ENCODE measurements at places on chromosomes 11 and 22.

- DNase-seq = no peak
Measured at GRCh38 chr11:10893714-10894151, 35.9 kb upstream of the ZBED5 start.

DNA sequence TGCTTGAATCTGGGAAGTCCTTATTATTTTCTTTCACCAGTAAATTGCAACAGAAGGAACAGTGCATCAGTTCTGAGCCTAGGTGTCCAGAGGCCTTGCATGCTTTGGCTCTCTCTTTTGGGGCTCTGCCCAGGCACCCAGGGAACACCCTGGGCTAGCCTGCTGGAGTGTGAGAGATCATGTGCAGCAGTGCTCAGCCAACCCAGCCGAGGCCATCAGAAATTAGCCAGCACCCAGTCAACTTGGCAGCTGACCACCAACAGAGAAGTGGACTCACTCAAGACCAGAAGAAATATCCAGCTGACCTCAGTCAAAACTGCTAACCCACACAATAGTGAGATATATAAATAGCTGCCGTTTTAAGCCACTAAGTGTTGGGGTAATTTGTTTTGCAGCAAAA is 11.2 kb upstream of the P4HA3 start:
- no peak for DNase-seq

- no peak for DNase-seq
Measured at GRCh38 chr22:19680287-19680881, 33.9 kb upstream of the SEPTIN5 start.

DNA sequence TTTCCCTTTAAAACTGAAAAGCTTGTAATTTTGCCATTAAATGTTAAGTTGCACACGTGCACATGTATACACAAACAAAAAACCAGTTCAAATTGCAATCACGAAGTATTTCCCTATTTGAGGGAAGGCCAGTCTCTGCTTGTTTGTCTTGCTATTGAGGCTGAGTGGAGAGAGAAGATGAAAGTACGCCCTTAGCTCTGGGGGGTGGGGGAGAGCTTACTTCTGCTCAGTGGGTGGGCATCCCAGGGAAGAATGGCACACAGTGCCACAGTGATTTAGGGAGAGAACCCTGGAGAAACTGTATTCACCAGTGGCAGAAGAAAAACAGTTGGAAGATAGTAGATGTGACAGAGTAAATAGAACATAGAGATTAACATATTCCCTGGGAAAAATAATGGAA is 8.7 kb downstream of the YAP1 start:
- DNase-seq = no peak

DNA sequence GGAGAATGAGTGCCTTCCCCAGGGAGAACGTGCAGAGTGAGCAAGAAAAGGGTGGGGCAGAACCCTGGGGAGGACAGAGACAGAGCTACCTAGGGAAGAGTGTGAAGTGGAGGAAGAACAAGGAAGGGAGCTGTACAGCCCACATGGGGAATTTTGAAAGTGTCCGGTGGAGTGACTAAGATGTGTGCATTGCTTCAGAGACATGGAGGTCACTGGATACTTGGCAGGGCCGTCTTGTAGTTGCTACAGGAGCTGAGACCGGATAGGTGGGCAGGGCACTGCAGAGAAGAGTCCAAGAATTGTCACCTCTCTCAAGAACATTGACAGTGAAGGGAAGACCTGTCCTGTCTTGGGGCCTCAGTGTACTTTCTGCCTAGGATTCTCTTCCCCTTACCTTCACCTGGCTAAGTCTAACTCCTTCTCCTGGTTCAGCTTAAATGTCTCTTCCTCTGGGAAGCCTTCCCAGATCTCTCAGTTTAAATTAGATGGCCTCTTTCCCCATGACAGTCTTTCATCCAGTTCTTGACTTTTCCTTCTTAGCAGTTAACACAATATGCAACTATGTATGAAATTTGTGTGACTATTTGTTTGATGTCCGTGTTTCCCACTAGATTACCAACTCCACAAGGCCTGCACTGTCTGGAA is 9.2 kb upstream of the P2RY6 start:
- DNase-seq = no peak

- no peak for DNase-seq
Measured at GRCh38 chr11:75968021-75968625, 153.1 kb downstream of the UVRAG start.

GRCh38 chr11:130024361-130024760 is 21.7 kb upstream of the PRDM10 start:
- DNase-seq = no peak

GRCh38 chr11:2310786-2311352 is 9.1 kb downstream of the TSPAN32 start:
- DNase-seq = no peak

DNA sequence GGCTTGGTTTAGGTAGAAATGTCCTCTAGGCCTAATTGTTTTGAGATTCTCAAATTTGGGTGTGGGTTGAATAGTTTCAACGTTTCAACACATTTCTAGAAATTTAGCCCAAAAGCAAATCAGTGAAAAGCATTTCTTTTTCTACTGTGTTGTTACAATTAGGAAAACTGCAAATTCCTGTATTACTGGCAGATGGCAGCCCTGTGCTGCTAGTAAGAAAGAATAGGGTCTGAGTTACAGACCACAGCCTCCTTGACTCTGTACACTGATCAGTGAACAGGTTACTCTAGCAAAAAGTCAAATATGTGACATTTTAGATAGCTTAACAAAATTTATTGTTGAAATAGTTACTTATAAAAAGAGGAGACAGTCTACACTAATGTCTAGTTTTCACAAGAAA is 703.0 kb downstream of the JRKL start:
- no peak for DNase-seq

GRCh38 chr22:50605002-50605612 is 4.5 kb downstream of the MAPK8IP2 start:
- no peak for DNase-seq

DNA sequence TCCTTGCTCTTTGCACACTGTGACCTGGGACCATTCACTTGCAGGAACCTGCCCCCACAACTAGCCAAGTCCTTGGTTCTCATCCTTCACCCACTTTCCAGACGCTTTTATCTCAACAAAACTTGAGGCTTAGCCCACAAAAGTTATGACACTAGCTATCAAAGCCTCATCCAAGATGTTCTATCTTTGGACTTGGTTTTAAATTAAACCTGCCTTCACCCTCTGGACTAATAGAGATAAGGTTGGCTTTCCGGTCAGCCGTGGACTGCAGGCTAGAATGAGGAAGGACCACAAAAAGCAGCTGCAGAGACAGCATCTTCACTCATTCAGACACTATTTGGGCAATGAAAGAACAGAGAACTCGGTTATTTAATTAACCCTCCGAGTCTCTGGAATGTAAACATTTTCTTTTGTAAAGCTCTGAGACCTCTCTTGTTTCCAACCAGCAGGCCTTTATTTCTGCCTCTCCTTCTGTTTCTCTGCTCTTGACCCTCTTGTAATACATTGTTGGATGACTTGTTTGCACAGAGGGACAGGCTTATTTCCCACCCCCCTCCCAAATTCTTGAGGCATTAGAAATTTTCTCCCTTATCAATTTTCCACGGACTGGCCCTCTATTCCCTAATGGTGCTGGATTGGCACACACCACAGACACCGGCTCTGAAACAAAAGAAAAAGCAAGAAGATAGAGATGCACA is 41.4 kb downstream of the ARL14EP start:
- no peak for DNase-seq

GRCh38 chr11:99911116-99911515 is 776.0 kb upstream of the ARHGAP42 start:
- no peak for DNase-seq

DNA sequence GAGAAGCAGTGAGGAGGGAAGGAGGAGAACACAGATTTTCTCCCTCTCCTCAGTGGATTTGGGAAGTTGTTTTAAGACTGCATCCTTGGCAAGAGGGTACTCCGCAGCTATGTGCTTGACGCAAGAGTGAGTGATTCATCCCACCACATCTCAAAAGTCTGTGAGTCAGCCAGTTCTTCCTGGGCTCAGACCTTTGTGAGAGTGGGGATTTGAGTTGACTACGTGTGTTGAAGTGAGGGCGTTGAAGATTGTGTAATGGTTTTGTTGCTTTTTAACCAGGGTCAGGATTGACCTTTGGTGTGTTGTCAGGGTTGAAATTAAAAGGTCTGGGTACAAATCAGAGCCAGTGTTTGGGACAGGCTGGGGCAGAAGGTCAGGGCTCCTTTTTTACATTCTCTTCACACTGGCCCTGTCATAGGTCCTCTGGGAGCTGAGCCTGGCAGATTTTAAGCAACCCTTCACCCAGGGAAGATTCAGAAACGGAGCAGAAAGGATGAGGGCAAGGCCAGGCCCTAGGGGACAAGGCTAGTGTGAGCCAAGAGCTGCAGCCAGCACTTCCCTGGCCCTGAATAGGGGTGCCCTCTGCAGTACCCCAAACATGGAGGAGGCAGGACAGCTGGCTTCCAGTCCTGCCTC is 4.2 kb upstream of the C11orf86 start:
- DNase-seq = peak; percentile 99

DNA sequence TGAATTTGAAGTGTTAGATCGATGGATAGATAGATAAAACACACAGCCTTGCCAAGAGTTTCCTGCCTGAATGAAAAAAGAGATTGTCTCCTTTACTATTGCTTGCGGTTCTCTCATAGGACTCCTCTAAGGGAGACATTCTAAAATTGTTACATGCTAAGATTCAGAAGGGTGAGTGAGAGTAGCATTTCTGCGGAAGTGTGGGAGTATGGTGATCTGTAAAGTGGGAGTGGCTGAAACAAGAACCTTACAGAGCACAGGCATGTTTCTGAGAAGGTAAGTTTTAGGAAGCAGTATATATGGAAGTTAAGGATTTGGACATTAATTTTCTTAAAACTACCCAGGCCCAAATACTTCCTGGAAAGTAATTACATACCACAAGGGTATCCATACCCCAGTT is 139.6 kb downstream of the TRIM44 start:
- no peak for DNase-seq

- DNase-seq = no peak
Measured at GRCh38 chr11:17494019-17494418, 17.4 kb upstream of the ABCC8 start.

GRCh38 chr22:43364169-43364435 is 20.9 kb upstream of the SCUBE1 start:
- DNase-seq = no peak

DNA sequence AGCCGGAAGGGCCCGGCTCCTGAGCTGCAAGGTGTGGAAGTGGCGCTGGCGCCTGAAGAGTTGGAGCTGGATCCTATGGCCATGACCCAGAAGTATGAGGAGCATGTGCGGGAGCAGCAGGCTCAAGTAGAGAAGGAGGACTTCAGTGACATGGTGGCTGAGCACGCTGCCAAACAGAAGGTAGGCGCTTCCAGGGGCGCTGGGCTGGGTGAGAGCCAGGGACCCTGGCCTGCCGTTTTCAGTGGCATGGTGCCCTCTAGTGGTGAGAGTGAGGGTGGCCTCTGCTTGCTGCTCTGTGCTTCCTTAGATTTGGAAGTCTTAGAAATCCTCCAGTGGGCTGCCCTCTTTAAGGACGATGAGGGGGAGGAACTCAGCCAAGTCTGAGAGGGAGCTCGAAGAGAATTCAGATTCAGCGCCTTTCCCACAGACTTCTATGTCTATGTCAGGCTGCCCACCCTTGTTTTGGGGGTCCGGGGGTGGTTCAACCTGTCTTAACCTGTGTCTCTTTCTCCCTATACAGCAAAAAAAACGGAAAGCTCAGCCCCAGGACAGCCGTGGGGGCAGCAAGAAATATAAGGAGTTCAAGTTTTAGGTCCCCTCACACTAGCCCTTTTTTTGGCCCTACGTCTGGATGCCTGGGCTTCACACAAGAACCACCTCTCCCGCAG is 1.8 kb upstream of the PACS1 start:
- no peak for DNase-seq

GRCh38 chr11:62157603-62158002 is 32.4 kb upstream of the SCGB1D1 start:
- DNase-seq = no peak

DNA sequence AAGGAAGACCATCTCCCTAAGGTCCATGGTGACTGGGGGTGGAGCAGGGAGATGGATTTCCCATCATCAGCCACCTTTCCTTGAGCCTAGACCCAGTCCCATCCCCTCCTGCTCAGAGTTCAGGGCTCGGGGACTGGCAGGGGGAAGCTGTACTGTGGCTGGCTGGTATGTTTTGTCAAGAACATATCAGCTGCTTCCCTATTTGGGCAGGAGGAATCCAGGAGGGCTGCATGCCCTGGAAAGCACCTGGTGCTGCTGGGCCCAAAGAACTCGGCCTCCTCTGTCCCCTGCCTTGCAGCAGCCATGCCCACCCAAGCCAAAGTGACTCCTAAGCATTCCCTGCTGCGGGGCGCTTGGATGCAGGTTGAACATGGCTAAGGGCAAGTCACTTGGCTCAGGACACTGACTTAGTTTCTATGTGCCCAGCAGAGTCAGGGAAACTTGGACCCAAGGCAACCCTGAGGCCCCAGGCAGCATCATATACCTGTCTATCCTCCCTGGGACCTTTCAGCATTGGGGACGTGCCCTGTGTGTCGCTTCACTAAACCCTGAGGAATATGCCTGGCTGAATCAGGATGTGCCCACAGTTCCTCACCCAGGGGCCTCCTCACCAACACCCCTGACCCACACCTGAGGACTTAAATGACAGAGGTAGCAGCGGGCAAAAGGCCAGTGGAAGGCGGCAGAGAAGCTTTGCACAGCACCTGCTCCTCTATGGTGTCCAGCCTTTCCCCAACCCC is 43.1 kb downstream of the BUD13 start:
- no peak for DNase-seq

- DNase-seq = no peak
Measured at GRCh38 chr22:30777587-30777986, 82.9 kb downstream of the OSBP2 start.

- DNase-seq = no peak
Measured at GRCh38 chr22:49996518-49997250, 15.9 kb downstream of the IL17REL start.

All from GM04504 (cell line).